ENCODE measurements at places on chromosomes 2 and 18.

DNA sequence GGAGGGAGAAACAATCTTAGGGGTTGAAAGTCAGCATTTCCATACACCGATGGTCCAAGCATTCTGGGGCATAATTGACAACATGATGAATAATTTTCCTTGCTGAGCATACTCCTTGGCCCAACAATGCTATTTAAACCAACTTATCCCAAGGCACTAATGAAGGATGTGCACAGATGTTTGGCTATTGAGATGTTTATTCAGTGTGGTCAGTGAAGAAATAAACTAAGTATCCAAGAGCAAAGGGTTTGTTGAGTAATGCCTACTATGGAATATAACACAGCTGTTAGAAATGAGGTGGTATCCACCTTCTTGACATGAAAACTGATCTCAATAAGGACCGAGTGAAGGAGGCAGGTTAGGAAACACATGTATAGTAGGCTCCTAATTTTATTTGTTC lies 53.9 kb upstream of the RAB6D start:
- H3K36me3 ChIP-seq: no peaks in the 10 kb centered on the region
- no peaks in the 10 kb centered on the region for H3K4me1 ChIP-seq
- no peak overlapping the region for H3K4me3 ChIP-seq
- no peak for DNase-seq

DNA sequence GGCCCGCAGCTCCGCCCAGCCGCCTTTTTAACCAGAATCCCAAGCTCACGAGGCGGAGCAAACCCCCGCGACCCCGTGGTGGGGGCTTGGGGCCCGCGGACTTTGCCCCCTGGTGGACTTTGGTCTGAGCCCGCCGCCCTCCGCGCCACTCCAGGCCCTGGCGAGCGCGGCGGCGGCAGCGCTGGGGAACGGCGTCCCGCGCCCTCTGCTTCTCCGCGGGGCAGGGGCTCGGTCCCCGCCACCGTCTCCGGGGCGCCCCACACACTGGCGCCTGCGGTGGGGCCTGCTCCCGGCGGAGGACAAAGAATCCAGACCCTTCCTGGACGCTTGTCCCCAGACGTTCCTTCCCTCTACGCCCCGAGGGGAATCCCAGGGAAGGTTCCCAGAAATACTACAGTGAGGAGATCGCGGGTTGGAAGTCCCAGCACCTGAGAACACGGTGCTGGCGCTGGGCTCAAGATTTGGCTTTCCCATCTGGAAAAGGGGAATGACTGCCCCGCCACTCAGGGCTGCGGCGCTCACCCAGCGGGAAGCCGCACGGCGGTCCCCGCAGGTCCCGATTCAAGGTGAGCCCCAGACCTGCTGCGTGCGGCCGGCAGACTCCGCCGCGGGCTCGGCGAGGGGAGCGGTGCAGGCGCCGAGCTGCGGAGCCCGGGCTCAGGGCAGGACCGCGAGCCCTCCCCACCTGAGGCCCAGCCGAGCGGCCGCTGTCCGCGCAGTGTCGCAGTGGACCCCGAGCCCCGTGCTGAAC lies at the start of gene HAAO:
Gene HAAO, minus strand, starts transcription at position 1 of the 751 bp plus-strand sequence. CDS start 47 bp downstream, outside the sequence.
- peak; percentile 46 for DNase-seq
- no peaks in the 10 kb centered on the region for H3K36me3 ChIP-seq

DNA sequence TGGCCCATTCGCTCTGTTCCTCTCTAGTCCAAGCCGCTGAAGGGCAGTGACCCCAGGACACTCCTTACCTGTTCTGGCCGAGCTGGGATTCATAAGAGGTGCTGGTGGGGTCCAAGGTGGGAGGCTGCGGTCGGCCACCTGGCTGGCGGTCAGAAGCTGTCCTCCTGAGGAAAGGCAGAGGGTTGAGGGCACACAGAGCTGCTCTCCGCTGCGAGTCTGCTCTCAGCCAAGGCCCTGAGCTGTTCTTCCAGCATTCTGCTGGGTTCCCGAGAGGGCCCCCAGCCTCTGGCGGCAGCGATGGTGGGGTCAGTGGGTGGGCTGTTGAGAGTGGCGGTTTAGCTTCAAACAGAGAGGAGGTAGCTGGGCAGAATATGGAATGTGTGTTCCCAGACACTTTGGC lies 3.8 kb downstream of the PCARE start:
- peaks cover 11% of the 10 kb centered on the region for H3K4me1 ChIP-seq
- H3K27me3 ChIP-seq: no peaks in the 10 kb centered on the region
- H3K4me3 ChIP-seq: no peak overlapping the region
- H3K27ac ChIP-seq: no peak overlapping the region
- no peaks in the 10 kb centered on the region for H3K36me3 ChIP-seq

DNA sequence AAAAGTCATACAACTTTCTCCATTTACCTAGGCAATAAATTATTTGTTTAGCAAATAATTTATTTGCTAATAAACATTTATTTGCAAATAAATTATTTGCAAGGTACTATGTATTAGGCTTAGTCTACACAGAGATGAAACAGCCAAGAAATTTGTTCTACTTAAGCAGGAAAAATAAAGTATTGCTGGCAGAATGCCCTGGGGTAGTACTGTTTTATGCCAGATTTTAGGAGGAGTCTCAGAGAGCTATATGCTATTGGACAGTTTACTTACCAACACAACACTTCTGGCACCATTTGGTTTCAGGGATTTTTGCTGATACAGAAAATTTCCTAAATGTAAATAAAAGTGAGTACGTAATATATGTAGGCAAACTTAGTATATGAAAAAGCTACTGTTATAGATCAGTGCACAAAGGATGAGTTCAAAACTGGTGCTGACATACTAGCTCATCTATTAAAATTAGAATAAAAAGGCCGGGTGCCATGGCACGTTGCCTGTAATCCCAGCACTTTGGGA lies 23.2 kb upstream of the CDKL4 start:
- H3K36me3 ChIP-seq: no peaks in the 10 kb centered on the region
- H3K27ac ChIP-seq: no peak overlapping the region
- H3K27me3 ChIP-seq: no peaks in the 10 kb centered on the region
- DNase-seq: no peak
- H3K4me1 ChIP-seq: no peaks in the 10 kb centered on the region
- no peak overlapping the region for H3K4me3 ChIP-seq

GRCh38 chr2:25692737-25693445 lies 19.5 kb upstream of the DTNB start:
- no peak overlapping the region for H3K4me3 ChIP-seq
- H3K27me3 ChIP-seq: no peaks in the 10 kb centered on the region
- H3K27ac ChIP-seq: no peak overlapping the region
- H3K4me1 ChIP-seq: no peaks in the 10 kb centered on the region
- DNase-seq: no peak

- H3K36me3 ChIP-seq: no peaks in the 10 kb centered on the region
- no peaks in the 10 kb centered on the region for H3K4me1 ChIP-seq
- no peak overlapping the region for H3K27ac ChIP-seq
- H3K4me3 ChIP-seq: no peak overlapping the region
- DNase-seq: no peak
Measured at GRCh38 chr18:40011201-40011600, 1943.8 kb upstream of the PIK3C3 start.

DNA sequence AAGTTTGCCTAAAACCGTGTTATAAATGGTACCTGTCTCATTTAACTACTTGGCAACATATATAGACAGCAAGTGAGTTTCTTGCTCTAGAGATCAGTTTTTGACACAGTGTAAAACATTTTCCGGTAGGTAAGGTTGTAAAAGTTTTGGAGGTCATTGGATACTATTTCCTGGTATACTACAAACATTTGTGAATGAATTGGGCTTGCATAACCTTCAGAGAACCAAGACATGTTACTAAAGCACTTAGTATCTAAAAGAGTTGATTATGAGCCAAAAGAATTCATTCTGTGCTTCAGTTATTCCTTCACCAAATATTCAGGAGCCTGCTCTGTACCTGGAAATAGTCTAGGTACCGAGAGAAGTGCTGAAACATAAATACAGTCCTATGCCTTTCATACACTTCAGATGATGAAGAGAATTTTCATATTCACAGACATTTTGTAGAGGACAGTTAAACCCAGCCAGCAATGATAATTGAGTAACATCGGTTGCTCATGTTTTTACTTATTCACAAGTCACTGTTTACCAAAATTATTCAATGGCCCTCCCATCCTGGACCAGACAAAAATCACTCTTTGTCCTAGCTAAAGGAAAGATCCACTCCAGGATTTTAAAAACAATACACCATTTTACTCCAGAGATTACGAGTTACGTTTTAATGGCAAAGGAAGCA lies 319.4 kb upstream of the RBMS1 start:
- H3K4me1 ChIP-seq: no peaks in the 10 kb centered on the region
- H3K27ac ChIP-seq: no peak overlapping the region
- H3K27me3 ChIP-seq: no peaks in the 10 kb centered on the region

DNA sequence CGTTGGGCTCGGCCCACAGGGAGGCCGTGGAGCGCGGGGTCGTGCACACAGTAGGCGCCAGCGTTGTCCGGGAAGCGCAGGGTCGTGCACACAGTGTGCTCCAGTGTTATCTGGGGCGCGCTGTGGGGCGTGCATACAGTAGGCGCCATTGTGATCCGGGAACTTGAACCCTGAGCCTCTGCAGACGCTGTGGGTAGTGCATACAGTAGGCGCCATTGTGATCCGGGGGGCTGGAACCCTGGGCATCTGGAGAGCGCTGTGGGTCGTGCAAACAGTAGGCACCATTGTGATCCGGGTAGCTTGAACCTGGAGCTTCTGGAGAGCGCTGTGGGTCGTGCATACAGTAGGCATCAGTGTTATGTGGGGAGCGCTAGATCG lies 793 bp downstream of the ZNF236 start:
- peaks cover 31% of the 10 kb centered on the region for H3K4me1 ChIP-seq
- no peak for DNase-seq
- H3K27me3 ChIP-seq: no peaks in the 10 kb centered on the region
- peak overlapping the region; percentile 96 for H3K27ac ChIP-seq
- H3K36me3 ChIP-seq: no peaks in the 10 kb centered on the region

DNA sequence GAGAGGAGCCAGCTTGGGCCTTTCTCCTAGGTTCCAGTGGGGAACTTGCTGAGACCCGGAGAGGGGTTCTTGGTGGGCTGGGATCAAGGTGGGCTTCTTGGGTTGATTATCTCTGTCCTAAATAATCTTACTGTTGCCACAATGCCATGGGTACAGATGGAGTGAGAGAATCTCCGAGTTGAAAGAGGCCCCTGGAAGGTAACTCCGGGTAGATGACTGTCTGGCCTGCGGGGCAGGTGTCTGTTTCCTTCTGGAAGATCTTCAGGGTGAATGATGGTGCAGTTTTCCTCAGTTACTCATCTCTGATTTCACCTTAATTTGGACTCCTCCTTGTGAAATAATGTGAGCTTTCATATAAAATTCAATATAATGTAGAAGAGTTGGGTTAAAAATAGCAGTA lies 159.4 kb downstream of the ACTR3 start:
- no peaks in the 10 kb centered on the region for H3K4me1 ChIP-seq
- H3K4me3 ChIP-seq: no peak overlapping the region
- H3K36me3 ChIP-seq: no peaks in the 10 kb centered on the region
- no peaks in the 10 kb centered on the region for H3K27me3 ChIP-seq
- H3K27ac ChIP-seq: no peak overlapping the region

Data from testis (tissue), 5 donors.